ENCODE measurements at places on chromosomes 4 and X. TPM values are rescaled to one million over a fixed set of nuclear protein-coding genes. Genes with fewer than 3 reads are reported as not detected.

Gene LRAT
- total RNA-seq: 0.55 TPM

DNA sequence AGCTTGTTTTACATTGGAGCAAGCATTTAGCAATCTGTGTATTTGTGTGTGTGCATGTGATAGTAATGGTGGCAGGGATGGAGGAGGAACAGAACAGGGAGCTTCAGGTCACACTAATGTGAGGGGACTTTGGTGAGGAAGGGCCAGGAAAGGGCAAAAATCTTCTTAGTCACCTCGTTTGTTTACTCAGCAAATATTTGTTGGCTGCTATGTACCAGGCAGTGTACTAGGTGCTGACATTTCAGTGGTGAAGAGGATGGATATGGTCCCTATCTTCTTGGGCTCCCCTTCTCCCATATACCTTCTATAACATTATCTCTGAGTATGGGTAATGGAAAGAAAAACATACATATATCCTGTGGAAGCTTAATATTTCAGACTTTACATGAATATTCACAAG, 48.5 kb upstream of the HDAC8 start:
- H3K4me1 ChIP-seq: peaks cover 54% of the 10 kb centered on the region
- H3K27me3 ChIP-seq: no peaks in the 10 kb centered on the region
- peak; percentile 60 for DNase-seq
- peaks cover 40% of the 10 kb centered on the region for H3K36me3 ChIP-seq

DNA sequence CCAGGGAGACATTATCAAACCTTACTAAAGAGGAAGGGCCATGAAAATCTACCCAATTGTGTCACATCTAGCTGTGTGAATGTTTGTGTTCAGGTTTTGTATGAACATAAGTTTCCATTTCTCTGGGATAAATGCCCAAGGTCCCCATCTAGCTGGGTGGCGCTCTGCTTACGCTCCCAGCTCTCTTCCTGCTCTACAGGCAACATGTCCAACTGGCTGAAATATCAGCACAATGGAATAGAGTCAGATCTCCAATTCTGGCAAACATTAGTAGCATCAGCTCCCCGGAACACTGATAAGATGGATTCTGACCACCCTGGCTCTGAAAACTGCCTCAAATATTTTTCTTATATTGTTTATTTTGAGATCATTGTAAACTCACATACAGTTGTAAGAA, 74.8 kb downstream of the IRF2 start:
- H3K27ac ChIP-seq: no peak overlapping the region
- DNase-seq: no peak
- H3K4me1 ChIP-seq: peaks cover 14% of the 10 kb centered on the region
- no peaks in the 10 kb centered on the region for H3K36me3 ChIP-seq

GRCh38 chr4:185004562-185005218, 13.6 kb upstream of the HELT start:
- H3K27me3 ChIP-seq: peaks cover 16% of the 10 kb centered on the region
- DNase-seq: no peak
- H3K4me3 ChIP-seq: peak overlapping the region; percentile 62
- H3K27ac ChIP-seq: no peak overlapping the region
- no peaks in the 10 kb centered on the region for H3K36me3 ChIP-seq
- H3K4me1 ChIP-seq: peaks cover 2% of the 10 kb centered on the region

Gene NDNF
- total RNA-seq: not detected

- no peaks in the 10 kb centered on the region for H3K36me3 ChIP-seq
- H3K4me3 ChIP-seq: no peak overlapping the region
- no peak for DNase-seq
- no peak overlapping the region for H3K27ac ChIP-seq
- H3K4me1 ChIP-seq: no peaks in the 10 kb centered on the region
Measured at GRCh38 chr4:106253364-106254129, 62.5 kb downstream of the TBCK start.

Gene MUC7
- not detected for total RNA-seq

GRCh38 chr4:88706574-88706973, 8.9 kb upstream of the NAP1L5 start:
- no peak overlapping the region for H3K27ac ChIP-seq
- no peaks in the 10 kb centered on the region for H3K36me3 ChIP-seq
- H3K27me3 ChIP-seq: no peaks in the 10 kb centered on the region
- peaks cover 12% of the 10 kb centered on the region for H3K4me1 ChIP-seq
- H3K4me3 ChIP-seq: 0 out of 2 replicates have a peak overlapping the region, but pooled peaks have one; percentile 14

DNA sequence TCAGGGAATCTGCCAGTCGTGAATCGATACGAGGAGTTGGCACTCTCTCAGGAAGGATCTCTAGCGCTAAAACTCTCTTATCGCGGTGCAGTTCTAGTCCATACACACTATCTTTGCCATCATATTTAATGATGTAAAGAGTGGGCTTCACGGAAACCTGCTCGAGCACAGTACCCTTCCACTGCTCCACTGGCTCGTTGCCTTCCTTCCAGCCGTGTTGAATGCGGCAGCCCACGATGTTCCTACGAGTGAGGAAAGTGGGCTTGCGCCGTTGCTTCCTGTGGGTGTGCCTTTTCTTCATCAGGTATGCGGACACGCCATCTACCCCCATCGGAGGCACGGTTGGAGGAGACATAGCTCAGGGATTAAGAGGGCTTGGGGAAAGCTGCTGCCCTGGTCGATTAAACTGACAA, 661 bp downstream of the SPIN4 start:
- H3K4me3 ChIP-seq: peak overlapping the region; percentile 96
- H3K36me3 ChIP-seq: no peaks in the 10 kb centered on the region
- H3K4me1 ChIP-seq: peaks cover 14% of the 10 kb centered on the region
- no peaks in the 10 kb centered on the region for H3K27me3 ChIP-seq
- peak; percentile 38 for DNase-seq

Gene FGG
- total RNA-seq: not detected

DNA sequence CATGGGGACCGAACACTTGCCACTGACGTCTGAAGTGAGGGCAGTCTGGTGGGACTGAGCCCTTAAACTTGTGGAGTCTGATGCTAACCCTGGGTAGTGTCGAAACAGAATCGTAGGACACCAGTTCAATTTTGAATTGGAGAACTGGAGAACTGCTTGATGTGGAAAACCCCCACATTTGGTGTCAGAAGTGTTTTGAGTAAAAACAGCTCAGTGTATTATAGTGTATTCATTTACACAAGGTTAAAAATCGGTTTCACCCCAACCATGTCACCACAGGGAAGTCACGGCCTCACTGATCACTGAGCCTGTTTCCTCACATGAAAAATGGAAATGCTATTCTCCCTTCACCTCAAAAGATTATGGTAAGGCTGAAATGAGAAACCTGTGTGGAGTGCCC, 21.9 kb downstream of the PIN4 start:
- H3K27me3 ChIP-seq: no peaks in the 10 kb centered on the region
- H3K27ac ChIP-seq: no peak overlapping the region
- no peak for DNase-seq
- peaks cover 45% of the 10 kb centered on the region for H3K36me3 ChIP-seq
- peaks cover 19% of the 10 kb centered on the region for H3K4me1 ChIP-seq
- no peak overlapping the region for H3K4me3 ChIP-seq

GRCh38 chrX:127606590-127606989, 445.6 kb downstream of the ACTRT1 start:
- no peak overlapping the region for H3K4me3 ChIP-seq
- no peak for DNase-seq
- no peaks in the 10 kb centered on the region for H3K36me3 ChIP-seq
- no peaks in the 10 kb centered on the region for H3K27me3 ChIP-seq

DNA sequence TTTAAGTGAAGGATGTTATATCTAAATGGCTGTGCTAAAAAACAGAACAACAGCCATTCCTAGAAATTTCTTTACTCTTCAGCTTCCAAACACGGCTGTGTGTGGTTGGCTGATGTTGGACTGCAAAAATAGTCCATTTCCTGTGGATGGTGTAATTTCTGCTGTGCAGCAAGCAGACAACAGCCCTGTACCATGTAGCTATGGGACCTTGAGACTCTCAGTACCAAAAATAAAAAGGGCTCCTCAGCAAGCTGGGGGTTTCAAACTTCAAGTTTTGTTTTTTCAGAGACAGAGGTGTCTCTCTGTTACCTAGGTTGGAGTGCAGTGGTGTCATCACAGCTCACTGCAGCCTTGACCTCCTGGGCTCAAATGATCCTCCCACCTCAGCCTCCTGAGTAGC, 18.1 kb downstream of the CD40LG start:
- no peaks in the 10 kb centered on the region for H3K4me1 ChIP-seq
- no peaks in the 10 kb centered on the region for H3K27me3 ChIP-seq
- no peak overlapping the region for H3K4me3 ChIP-seq
- H3K27ac ChIP-seq: no peak overlapping the region

Gene LIMCH1
- 19.7 TPM for total RNA-seq

Gene HMX1
- total RNA-seq: not detected

GRCh38 chr4:2684486-2684885, 71.7 kb downstream of the TNIP2 start:
- H3K4me1 ChIP-seq: no peaks in the 10 kb centered on the region
- H3K27ac ChIP-seq: no peak overlapping the region
- no peak overlapping the region for H3K4me3 ChIP-seq
- no peaks in the 10 kb centered on the region for H3K27me3 ChIP-seq

Gene RBMXL3
- not detected for total RNA-seq

Gene TRIM2
- 20.2 TPM for total RNA-seq

DNA sequence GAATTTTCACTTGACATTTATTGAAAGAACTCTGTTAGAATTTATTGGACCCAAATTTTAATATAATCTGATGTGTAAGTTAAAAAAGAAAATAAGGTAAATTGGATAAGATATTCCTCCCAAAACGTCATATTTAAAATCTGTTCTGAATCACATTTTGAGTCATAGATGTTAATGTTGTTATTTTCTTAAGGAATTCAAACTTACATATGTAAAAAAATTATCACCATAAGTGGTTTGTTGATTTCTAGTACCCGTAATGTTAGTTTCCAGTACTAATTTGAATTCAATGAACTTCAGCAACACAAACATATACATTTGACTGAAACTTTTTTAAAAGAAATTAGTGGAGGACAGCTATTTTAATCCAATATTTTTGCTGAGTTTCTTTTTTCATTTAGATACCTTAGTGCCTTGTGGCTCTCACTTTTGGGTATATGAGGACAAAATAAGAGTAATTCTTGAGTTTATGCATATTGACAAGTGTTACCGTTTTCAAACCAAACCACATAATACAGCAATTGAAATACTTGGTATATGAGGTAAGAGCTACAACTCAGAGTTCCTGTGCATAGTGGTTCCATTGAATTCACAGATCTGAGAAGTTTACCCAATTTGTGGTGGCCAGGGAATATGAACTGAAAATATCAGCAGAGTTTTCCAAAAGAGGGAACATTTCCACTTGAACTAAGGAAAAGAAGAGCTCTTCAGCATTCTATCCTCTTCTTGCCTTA, 71.8 kb downstream of the C4orf46 start:
- no peak for DNase-seq
- H3K36me3 ChIP-seq: no peaks in the 10 kb centered on the region
- no peaks in the 10 kb centered on the region for H3K4me1 ChIP-seq

Gene FAM13A
- 8.6 TPM for total RNA-seq

DNA sequence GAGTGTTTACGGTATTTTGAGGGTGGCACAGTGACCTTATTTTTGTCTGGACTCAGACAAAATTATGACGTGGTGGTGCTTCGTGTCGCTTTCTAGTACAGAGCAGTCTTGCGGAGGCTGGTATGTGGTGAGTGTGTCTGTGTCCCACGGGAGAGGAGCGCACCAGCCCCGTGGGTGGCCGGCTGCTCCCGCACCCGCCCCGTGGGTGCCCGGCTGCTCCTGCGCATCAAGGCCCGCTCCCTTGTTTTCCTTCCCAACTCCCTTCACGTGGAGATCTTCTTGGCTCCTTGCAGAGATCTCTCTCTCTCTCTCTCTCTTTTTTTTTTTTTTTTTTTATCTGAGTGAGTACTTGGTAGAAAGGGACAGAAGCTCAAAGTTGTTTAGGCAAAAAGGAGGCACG, 12.2 kb upstream of the FAM149A start:
- H3K4me3 ChIP-seq: no peak overlapping the region
- DNase-seq: no peak
- H3K27me3 ChIP-seq: peaks cover 25% of the 10 kb centered on the region
- no peaks in the 10 kb centered on the region for H3K36me3 ChIP-seq
- H3K27ac ChIP-seq: no peak overlapping the region

DNA sequence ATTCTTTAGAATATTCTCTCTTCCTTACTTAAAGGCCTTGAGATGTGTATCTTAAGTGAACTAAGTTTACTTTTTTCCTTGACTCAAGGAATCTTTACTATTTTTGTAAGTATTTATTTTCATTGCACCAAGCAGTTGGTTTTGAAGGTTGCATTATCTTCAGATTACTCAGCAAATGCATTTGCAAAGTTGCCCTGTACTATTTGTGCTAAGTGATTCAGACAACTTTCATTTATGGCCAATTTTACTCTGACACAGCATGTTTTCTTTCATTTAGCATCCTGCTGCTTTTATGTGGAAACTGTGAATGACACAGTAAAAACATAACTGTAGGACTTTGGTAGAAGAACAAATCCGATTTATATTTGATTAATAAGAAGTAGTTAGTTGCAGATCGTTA, 191.0 kb downstream of the CCSER1 start:
- peak overlapping the region; percentile 44 for H3K4me3 ChIP-seq
- H3K4me1 ChIP-seq: peaks cover 42% of the 10 kb centered on the region
- DNase-seq: peak; percentile 74
- H3K36me3 ChIP-seq: no peaks in the 10 kb centered on the region
- no peaks in the 10 kb centered on the region for H3K27me3 ChIP-seq

- H3K36me3 ChIP-seq: no peaks in the 10 kb centered on the region
- H3K27ac ChIP-seq: no peak overlapping the region
- DNase-seq: no peak
- no peaks in the 10 kb centered on the region for H3K27me3 ChIP-seq
- no peaks in the 10 kb centered on the region for H3K4me1 ChIP-seq
Measured at GRCh38 chr4:80112236-80112635, 39.2 kb upstream of the ANTXR2 start.

DNA sequence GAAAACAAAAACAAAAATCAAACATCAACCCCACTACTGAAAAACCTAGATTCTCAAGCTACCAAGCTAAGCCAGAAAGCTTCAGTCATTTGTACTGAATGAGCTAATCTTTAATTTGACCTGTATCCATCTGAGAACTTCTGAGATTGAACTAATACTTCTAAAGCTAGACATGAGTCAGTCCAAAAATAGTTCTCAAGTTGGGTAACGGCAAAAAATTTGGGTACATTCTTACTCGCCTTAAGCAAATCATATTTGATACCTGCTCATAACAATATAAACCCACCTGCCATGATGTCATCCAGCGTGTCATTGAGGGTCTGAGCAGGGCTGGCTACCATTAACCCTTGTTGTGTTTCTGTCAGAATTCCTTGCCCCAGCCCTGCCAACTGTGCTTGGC, 69.7 kb upstream of the COX18 start:
- H3K36me3 ChIP-seq: peaks cover 73% of the 10 kb centered on the region
- no peaks in the 10 kb centered on the region for H3K4me1 ChIP-seq
- no peak overlapping the region for H3K27ac ChIP-seq

Gene NR3C2
- total RNA-seq: 1.2 TPM

Gene CENPVL1
- total RNA-seq: not detected

Gene EREG
- 2.2 TPM for total RNA-seq

GRCh38 chr4:6917461-6918271, 8.0 kb downstream of the TBC1D14 start:
- H3K36me3 ChIP-seq: no peaks in the 10 kb centered on the region
- no peak overlapping the region for H3K27ac ChIP-seq
- H3K27me3 ChIP-seq: no peaks in the 10 kb centered on the region
- H3K4me3 ChIP-seq: no peak overlapping the region
- peak; percentile 24 for DNase-seq

Gene MAP3K15
- 3.4 TPM for total RNA-seq
